Brain microvascular endothelial cell (primary cell): ENCODE measurements at places on chromosomes 3 and 15.

GRCh38 chr3:43902415-43902814, 211.7 kb downstream of the ABHD5 start:
- no peak for DNase-seq

DNA sequence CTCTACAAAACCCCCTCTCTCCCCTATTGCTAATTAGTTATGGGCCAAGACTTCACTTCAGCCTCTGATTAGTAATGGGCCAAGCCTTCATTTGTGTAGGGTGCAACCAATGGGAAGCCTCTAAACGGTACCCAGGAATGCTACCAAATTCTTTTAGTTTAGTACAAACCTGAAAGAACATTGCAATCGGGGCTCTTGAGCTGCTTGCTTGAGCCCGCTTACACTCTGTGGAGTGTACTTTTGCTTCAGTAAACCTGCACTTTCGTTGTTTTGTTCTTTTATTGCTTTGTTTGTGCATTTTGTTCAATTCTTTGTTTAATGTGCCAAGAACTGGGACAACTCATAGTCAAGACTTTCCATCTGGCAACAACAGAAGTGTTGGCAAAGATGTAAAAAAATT, 26.2 kb downstream of the DNAAF4 start:
- no peak for DNase-seq

DNA sequence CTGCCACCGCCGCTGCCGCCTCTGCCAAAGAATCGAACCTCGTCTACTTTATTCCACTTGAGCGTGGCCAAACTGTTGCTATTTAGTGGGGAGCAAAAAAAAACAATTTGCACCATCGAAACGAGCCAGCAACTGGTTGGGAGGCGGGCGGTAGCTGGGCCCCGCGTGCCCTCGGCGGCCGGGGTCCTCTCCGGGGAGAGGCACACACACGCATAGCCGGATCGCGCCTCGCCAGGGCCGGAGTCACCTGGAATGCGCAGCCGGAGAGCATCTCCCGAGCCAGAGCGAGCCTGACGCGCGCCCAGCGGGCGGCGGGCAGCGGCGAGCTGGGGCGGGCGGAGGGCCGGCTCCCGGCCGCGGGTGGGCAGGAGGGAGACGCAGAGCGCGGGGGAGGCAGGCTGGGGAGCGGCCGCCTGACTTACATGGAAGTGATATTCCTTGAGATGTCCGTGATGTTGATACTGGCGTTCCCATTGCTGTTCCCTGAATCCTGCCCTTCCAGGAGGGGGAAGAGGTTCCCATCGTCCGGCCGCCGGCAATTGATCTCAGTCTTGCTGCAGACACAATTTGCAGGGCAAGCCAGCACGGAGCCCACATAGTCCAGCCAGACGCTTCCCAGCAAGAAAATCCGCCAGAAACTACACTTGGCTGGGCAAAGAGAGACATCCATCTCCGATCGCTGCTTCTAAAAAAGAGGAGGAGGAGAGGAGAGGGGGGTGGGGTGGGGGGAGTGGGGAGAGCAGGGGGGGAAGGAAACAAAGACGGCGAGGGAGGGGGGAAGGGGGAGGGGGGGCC, 858 bp downstream of the NTRK3 start:
- DNase-seq = peak; percentile 1

DNA sequence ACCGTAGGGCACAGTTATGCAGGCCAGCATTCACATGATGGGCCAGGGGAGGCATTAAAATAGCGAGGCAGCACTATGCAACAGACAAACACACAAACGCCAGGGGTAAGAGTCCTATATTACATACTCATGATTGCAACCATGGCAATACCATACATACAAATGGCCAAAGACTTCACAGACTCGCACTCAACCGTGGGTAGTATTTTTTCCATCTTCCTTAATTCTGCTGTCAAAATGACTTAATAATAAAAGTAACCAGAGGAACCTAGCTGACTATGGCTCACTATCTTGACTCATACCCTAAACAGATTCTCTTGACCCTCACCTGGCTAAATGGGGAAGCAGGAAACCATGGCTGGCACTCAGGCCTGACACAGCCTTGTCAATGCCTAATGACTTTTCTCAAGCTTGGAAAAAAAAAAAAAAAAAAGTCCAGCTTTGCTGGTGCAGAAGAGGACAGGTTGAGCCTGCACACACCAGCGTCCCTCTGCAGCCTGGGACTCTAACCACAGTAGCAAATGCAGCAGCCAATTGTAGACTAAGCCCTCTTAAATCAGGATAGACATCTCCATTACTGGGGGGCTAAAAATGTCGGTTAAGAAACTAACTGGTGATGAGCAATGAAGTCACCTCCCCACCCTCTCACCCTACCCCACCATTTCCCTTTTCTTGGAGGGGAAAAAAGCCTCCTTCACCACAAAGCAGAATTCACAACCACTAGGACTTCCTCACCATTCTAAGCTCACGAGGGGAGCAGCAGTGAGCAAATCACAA, 23.1 kb downstream of the CCDC12 start:
- no peak for DNase-seq

GRCh38 chr3:128456776-128457715, 9.6 kb downstream of the DNAJB8 start:
- no peak for DNase-seq

DNA sequence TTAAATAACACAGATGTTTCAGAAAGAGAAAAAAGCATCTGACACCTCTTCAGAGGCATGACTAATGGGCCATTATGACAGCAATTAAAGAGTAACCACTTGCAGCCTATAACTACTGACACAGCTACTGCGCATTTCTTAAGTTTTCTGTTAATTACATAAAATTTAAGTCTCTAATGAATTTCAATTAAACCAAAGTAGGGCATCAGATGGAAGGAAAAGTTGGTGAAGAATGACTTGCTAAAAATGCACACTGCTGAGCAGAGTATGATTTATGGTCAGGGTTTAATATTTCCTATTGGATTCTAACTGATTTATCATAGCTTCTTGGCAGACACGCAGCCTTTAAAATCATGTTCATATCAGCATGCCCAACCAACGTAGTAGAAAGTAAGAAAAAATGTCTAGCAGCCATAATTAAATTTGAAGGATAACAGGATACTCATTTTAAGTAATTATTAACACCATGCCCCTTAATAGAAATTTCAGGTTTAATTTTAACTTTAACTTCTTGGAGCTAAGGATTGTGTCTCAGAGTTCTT, 140.0 kb downstream of the CBLB start:
- DNase-seq = no peak

GRCh38 chr15:58271410-58271809, 133.2 kb downstream of the AQP9 start:
- DNase-seq = no peak

DNA sequence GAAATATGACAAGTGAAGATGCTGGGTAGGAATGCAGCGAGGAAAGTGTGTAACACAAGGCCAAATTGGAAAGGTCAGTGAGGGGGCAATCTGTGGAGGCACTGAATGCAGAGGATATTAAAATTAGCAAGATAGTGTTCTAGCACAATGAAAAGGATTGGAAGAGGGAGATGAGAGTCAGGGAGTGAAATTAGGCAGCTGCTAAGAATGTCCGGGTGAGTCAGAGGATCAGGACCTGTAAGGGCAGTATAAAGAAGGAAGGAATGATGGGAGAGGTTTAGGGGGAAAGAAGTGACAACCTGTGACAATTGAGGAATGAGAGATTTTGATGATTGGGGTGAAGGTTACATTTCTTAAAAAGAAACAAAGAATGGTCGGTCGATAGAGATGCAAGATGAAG, 103.5 kb downstream of the UBE3A start:
- no peak for DNase-seq

DNA sequence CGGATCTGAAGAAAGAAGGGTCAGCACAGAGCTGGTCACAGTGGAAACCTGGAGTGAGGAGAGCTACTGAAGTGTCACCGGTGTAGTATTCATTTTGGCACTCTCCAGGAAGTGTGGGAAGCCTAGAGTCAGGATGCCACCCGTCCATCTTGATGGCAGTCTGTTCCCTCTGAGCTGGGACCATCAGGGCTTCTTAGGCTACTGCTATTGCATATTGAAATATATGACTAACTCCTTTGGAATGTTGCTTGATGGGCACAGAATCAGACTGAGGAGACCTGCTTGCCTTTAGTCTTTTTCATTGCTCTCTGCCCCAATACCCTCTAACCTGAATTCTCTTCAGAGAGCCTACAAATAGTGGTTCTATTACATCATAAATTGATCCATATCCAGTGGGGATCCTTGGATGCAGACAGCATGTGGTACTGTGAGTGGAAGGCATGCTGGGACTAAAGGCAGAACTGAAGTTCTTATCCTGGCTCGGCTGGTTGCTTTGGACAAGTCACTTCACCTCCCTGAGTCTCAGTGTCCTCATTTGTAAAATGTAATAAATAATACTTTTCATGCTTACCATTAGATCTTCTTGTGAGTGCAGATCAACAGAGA, 143.5 kb downstream of the PDE8A start:
- peak; percentile 15 for DNase-seq

DNA sequence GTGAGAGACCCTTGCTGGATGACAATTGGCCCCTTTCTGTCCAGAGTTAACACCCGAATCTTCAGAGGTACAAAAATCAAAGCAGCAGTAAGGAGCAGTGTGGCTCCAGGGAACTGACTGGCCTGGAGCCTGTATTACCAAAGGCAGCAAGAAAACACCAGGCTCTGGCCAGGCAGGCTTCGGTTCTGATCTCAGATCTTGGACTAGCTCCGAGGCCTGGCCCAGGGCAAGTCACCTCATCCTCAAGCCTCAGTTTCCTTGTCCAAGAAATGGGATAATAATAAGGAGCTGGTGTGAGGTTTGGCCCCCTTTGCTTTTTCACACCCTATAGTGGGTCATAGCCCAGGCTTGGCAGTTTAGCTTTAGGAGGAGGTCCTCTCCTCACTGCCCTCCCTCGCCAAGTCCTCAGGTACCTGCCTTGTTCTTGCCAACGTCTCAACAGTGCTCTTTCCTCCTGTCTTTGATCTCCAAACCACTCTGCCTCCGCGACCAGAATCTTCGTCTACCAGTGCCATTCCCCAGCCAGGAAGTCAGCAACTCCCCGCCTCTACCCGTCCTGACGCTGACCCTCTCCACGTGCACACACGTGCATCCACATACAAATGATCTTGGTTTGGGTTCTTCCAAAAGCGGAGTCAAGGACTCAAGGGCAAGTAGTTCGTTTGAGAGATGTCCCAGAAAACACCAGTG, 82.6 kb upstream of the TLE3 start:
- DNase-seq = no peak

GRCh38 chr3:79369306-79369705, 398.5 kb downstream of the ROBO1 start:
- DNase-seq = no peak

- DNase-seq = peak; percentile 76
These were observed 45.7 kb downstream of the WDR76 start for GRCh38 chr15:43872416-43873020.

GRCh38 chr3:42572278-42572677, 9.5 kb downstream of the SEC22C start:
- DNase-seq = peak; percentile 48

DNA sequence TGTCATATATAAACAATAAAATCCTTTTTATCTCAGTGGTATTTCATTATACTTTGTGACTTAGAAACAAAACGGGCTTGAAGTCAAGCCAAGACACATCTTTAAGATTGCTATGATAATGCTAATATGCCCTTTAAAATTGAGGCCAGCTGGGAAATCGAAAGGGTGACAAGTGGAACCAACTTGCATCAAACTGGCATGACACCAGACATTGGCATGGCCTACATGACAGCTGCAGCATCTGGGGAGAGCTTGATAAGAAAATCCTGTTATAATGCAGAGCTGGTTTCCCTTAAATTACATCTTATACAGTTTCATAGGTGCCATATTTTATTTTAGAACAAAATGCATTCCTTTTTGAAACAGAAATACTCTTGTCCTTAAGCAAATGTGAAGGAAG, 325.2 kb downstream of the ZBBX start:
- DNase-seq = no peak

DNA sequence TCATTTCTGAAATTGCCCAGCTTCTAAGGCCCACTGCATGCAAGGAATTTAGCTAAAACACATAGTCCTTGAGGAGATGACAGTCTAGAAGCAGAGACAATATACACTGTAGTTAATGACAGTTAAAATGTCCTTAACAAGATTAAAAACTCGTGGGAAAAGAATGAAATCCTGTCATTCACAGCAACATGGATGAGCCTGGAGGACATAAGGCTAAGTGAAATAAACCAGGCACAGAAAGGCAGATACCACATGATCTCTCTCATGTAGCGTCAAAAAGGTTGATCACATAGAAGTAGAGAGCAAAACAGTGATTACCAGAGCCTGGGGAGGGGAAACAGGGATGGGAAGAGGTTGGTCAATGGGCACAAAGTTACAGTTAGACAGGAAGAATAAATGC, 36.3 kb upstream of the GOLGA8J start:
- DNase-seq = no peak

GRCh38 chr3:5093731-5094130, 28.4 kb upstream of the ARL8B start:
- DNase-seq = no peak

- peak; percentile 90 for DNase-seq
These were observed 54.4 kb upstream of the HEG1 start for GRCh38 chr3:125110016-125110875.

DNA sequence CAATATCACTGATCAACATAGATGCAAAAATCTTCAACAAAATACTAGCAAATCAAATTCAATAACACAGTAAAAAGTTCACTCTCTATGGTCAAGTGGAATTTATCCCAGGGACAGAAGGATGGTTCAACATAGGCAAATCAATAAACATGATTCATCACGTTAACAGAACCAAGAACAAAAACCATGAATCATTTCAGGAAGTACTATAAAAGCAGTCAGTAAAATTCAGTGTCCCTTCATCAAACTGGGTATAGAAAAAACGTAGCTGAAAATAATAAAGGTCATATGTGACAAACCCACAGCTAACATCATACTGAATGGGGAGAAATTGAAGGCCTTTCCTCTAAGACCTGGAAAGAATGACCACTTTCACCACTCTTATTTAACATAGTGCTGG, 172.1 kb downstream of the POLR2M start:
- no peak for DNase-seq

GRCh38 chr3:155304394-155304793, 10.9 kb upstream of the STRIT1 start:
- no peak for DNase-seq

DNA sequence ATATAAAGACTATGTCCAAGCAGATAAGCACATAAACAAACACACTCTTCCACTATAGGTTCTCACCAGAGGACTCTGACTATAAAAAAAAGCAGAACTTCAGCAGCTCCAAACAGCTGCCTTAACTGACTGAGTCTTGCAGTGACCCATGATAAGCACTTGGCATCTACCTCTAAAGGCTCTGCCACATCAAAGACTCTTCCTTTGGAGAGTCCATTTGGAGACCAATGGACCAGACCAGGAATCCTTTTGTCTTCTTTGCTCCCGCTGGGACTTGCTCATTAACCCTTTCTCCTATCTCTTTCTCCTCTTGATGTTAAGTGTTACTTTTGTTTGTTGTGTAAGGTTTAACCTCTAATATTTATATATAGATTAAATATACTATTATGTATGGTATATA, 424.1 kb downstream of the RSL24D1 start:
- no peak for DNase-seq

DNA sequence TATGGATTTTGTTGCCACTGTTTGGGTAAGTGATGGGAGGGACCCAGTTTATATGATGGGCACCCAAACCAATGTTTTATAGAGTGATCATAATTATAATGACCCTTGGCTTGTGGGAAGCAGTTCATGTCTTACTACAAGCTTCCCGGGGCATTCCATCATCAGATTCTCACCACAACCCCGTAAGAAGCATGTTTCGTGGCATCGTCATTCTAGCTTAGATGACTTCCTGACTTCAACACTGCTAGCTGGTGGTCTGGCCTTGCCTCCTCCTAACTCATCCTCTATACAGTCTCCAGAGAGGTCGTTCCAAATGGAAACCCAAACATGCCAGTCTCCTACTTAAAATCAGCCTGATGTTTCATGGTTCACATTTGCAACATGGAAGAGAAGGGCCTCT, 226.9 kb downstream of the ADAMTS9 start:
- DNase-seq = peak; percentile 96
